Epithelial cell of alveolus of lung (primary cell): ENCODE measurements at places on chromosomes 3 and 15. TPM values are rescaled to one million over a fixed set of nuclear protein-coding genes. Genes with fewer than 3 reads are reported as not detected.

The LYZL4 gene
- total RNA-seq, result not detected in 2 replicates

The GABRA5 gene
- total RNA-seq, result 0.24 and 0.26 TPM in 2 replicates

The WDR5B gene
- total RNA-seq, result 3.5 and 7.2 TPM in 2 replicates

The ITIH1 gene
- not detected in 2 replicates for total RNA-seq

The EEF1AKMT4 gene
- total RNA-seq, result 5.7 and 8.1 TPM in 2 replicates

The SNTN gene
- total RNA-seq, result not detected in 2 replicates

The STAB1 gene
- 0.39 and 0.80 TPM in 2 replicates for total RNA-seq

The TMEM202 gene
- not detected in 2 replicates for total RNA-seq

The TATDN2 gene
- total RNA-seq, result 10.6 and 10.7 TPM in 2 replicates

The GPR149 gene
- total RNA-seq, result not detected in 2 replicates

The CTXN2 gene
- not detected in 2 replicates for total RNA-seq

The DNAH12 gene
- under 0.01 TPM in 1 of 2 replicates, not detected in the other for total RNA-seq
